HCT116 (cell line): ENCODE measurements at places on chromosomes 7 and 10. TPM values are rescaled to one million over a fixed set of nuclear protein-coding genes. Genes with fewer than 3 reads are reported as not detected.

- no peaks in the 10 kb centered on the region for H3K36me3 ChIP-seq
- no peaks in the 10 kb centered on the region for H3K27me3 ChIP-seq
- H3K27ac ChIP-seq = no peak overlapping the region
- peak; percentile 43 for DNase-seq
- H3K4me1 ChIP-seq = no peaks in the 10 kb centered on the region
Measured at GRCh38 chr7:34091321-34091917, 186.1 kb downstream of the BMPER start.

Gene PLEKHS1
- not detected for total RNA-seq

Gene RSU1
- total RNA-seq = 29.5 TPM

DNA sequence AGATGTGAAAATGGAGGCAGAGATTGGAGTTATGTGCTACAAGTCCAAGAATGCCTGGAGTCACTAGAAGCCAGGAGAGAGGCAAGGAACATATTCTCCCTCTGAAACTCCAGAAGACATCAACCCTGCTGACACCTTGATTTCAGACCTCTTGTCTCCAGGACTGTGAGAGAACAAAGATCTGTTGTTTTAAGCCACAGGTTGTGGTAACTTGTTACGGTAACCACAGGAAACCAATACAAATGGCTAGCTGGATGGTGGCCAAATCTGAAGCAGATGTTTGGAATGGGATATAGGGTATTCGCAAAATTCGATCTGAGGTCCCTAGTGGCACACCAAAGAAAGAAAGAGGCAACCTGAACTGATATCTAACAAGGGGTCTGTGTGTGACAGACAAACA is 129.0 kb downstream of the HERPUD2 start:
- no peak overlapping the region for H3K4me3 ChIP-seq
- no peaks in the 10 kb centered on the region for H3K36me3 ChIP-seq
- H3K27me3 ChIP-seq = no peaks in the 10 kb centered on the region
- no peak overlapping the region for H3K27ac ChIP-seq
- H3K4me1 ChIP-seq = no peaks in the 10 kb centered on the region

Gene POU6F2
- total RNA-seq = 0.27 TPM

Gene NCF1
- total RNA-seq = 0.27 TPM

DNA sequence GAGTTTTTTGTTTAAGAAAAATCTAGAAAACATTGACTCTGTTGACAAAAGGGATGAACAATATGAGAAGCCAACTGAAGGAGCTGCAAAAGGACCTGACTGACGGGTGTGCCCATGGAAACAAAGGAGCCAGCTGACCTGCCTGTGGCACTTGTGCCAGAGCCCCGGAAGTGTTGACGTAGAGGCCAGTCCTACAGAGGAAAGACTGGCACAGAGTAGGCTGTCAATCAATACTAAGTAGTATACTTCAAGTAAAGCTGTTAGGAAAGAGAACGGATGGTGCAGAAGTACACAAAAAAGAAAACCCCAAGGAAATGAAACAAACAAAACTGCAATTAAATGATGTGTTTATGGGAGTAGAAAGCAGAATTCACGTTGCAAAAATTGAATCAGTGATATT is 19.0 kb upstream of the ABI1 start:
- no peak overlapping the region for H3K27ac ChIP-seq
- no peak for DNase-seq
- H3K36me3 ChIP-seq = no peaks in the 10 kb centered on the region
- no peak overlapping the region for H3K4me3 ChIP-seq

GRCh38 chr7:15571301-15571878 is 9.6 kb upstream of the AGMO start:
- DNase-seq = no peak
- H3K36me3 ChIP-seq = no peaks in the 10 kb centered on the region
- no peaks in the 10 kb centered on the region for H3K4me1 ChIP-seq

Gene ELAPOR2
- total RNA-seq = 26.0 TPM

Gene CPA2
- total RNA-seq = 1.5 TPM

DNA sequence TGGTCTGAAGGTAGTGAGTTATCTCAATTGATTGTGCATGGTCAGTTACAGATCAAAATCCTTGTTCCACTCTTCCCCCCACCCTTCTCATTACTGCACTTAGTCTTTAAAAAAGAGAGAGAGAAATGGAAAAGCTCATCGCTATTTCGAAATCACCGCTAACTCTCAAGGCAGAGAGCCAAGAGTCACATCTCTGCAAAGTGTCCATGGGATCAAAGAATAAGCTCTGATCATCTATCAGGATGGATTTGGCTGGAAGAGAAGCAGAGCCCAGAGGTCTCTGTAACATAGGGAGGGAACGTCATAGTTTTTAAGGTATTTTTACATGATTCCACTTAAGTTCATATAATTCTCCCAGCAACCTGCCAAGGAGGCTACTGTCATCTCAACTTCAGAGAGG is 30.0 kb upstream of the MYH16 start:
- no peaks in the 10 kb centered on the region for H3K27me3 ChIP-seq
- H3K27ac ChIP-seq = no peak overlapping the region
- H3K4me1 ChIP-seq = peaks cover 3% of the 10 kb centered on the region; the same call in 1 of the 2 replicates
- H3K4me3 ChIP-seq = no peak overlapping the region
- DNase-seq = no peak

DNA sequence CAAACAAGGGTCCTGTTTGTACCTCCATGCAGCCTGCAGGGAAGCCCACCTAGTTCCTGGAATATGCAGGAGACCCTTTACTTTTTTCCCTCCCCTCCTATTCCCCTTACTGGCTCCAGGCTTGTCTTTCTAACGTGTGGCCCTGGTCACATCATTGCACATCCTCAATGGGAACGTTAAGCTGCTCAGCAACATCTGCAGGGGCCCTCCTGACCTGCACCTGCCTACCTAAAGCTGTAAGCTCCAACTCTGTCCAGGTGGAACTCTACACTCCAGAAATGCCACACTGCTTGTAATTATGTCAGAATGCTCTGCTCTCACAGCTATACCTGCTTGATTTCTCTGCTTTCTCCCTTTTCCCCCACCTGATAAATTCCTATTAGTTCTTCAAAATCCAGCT is 72.1 kb downstream of the ARMC3 start:
- no peak overlapping the region for H3K27ac ChIP-seq
- no peak overlapping the region for H3K4me3 ChIP-seq
- no peaks in the 10 kb centered on the region for H3K4me1 ChIP-seq
- no peaks in the 10 kb centered on the region for H3K27me3 ChIP-seq

GRCh38 chr10:119112056-119112455 is 8.1 kb downstream of the DENND10 start:
- no peak for DNase-seq
- no peak overlapping the region for H3K4me3 ChIP-seq
- no peaks in the 10 kb centered on the region for H3K27me3 ChIP-seq
- H3K4me1 ChIP-seq = no peaks in the 10 kb centered on the region
- H3K36me3 ChIP-seq = peaks cover 26% of the 10 kb centered on the region

DNA sequence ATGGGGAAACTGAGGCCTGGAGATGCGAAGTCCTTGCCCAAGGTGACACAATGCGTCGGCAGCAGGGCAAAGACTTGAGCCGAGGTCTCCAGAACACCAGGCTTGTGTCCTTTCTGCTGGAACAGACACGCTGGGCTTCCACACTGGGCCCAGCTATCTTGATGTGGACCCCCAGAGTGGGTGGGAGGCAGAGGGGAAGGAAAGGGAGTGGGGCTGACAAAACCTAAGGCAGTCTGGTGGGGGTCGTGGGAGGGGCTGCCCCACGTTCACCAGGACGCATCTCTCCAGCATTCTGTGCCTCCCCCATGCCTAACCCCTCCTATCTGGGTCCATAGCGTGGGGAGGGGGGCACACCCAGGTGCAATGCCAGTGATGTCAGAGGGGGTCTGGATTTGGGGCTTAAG is 38.1 kb downstream of the PPIF start:
- no peaks in the 10 kb centered on the region for H3K27me3 ChIP-seq
- H3K4me3 ChIP-seq = no peak overlapping the region
- no peaks in the 10 kb centered on the region for H3K36me3 ChIP-seq
- no peak for DNase-seq
- H3K27ac ChIP-seq = no peak overlapping the region

DNA sequence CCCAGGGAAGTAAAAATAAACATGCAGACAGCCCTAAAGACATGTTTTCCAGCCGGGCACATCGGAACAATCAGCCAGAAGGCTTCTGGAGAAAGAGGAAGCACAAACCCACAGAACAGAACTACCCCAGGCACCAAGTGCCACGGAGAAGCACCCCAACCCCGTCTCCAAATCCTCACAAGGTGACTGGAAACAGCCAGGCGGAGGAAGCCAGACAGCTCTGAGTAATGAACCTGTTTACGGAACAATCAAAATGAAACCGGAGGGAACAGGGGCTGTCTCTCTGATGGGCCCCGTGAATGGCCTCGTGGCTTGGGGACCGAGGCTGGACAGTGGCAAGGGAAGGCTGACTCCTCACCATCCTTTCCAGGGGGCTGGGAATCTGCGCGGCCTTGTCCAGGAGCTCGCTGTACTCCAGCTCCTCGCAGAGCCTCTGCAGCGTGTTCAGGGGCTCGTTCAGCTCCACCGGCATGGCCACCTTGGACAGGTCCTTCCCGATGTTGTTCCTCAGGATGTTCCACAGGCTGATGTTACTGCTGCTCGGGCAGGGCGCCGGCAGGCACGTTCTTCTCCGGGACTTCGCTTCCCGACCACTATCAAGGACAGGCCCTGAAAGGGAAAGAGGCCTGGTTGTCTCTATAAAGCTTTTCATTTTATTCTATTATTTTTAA is 77.0 kb upstream of the GSDME start:
- H3K36me3 ChIP-seq = peaks cover 17% of the 10 kb centered on the region
- no peak overlapping the region for H3K4me3 ChIP-seq
- no peak overlapping the region for H3K27ac ChIP-seq

Gene PRKAR2B
- total RNA-seq = 15.1 TPM

Gene OPALIN
- total RNA-seq = not detected

Gene TMEM273
- not detected for total RNA-seq

DNA sequence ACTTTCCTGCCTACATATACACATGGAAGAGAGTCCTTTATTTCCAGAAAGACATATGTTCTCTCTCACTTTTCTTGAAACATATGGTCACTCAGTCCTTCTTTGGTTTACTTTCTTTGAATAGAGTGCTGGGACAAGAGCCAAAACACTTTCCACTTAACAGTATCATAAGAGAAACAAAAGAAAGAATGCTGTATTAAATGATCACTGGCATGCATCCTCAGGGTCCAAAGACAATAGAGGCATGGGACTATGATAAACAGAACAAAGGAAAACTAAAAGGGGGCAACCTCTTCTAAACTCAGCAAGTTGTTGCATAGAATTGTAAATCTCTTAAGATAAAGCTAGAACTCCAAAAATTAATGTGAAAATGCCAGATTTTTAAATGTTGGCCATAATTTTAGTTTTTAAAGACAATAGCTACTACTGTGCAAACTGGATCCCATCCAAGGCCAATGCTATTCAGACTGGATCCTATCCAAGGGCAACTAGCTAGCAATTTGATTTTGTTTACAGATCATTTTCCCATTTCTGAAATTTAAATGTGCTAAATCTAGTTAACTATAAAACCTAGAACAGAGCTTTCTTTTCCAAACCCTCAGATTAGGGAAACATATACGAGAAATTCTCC is 687.5 kb downstream of the SORCS3 start:
- no peaks in the 10 kb centered on the region for H3K27me3 ChIP-seq
- H3K4me3 ChIP-seq = no peak overlapping the region
- no peaks in the 10 kb centered on the region for H3K4me1 ChIP-seq
- no peak for DNase-seq
- no peak overlapping the region for H3K27ac ChIP-seq

- no peaks in the 10 kb centered on the region for H3K27me3 ChIP-seq
- H3K27ac ChIP-seq = no peak overlapping the region
- H3K4me3 ChIP-seq = no peak overlapping the region
Measured at GRCh38 chr10:119755446-119755845, 29.6 kb downstream of the INPP5F start.

DNA sequence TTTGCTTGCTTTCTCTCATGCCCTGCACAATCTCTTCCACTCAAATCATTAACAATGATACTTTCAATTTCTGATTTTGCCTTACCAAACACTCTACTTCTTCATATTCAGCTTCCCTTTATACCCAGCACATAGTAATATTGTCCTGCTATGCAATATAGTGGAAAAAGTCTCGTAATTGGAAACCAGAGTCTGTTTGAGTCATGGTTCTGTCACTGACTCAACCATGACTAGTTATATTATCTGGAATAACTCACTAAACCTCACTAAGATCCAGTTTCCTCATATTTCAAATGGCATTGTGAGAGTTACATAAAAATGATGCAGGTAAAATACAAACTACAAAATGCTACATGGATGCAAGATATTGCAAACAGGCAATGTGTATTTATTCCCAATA is 98.5 kb upstream of the LRRTM3 start:
- H3K27me3 ChIP-seq = no peaks in the 10 kb centered on the region
- H3K4me1 ChIP-seq = no peaks in the 10 kb centered on the region
- H3K36me3 ChIP-seq = no peaks in the 10 kb centered on the region
- DNase-seq = peak; percentile 33
- H3K4me3 ChIP-seq = no peak overlapping the region
- H3K27ac ChIP-seq = no peak overlapping the region

Gene ZNF511
- 49.0 TPM for total RNA-seq

Gene SLC39A12
- not detected for total RNA-seq

GRCh38 chr10:118922226-118922625 is 107.3 kb upstream of the NANOS1 start:
- no peaks in the 10 kb centered on the region for H3K4me1 ChIP-seq
- H3K36me3 ChIP-seq = no peaks in the 10 kb centered on the region
- H3K4me3 ChIP-seq = no peak overlapping the region
- no peak for DNase-seq

- H3K4me3 ChIP-seq = no peak overlapping the region
- H3K36me3 ChIP-seq = no peaks in the 10 kb centered on the region
- H3K27ac ChIP-seq = peak overlapping the region; percentile 23; the same call in 1 of the 2 replicates
- no peaks in the 10 kb centered on the region for H3K27me3 ChIP-seq
- DNase-seq = no peak
Measured at GRCh38 chr7:13912715-13913278, 76.7 kb downstream of the ETV1 start.

DNA sequence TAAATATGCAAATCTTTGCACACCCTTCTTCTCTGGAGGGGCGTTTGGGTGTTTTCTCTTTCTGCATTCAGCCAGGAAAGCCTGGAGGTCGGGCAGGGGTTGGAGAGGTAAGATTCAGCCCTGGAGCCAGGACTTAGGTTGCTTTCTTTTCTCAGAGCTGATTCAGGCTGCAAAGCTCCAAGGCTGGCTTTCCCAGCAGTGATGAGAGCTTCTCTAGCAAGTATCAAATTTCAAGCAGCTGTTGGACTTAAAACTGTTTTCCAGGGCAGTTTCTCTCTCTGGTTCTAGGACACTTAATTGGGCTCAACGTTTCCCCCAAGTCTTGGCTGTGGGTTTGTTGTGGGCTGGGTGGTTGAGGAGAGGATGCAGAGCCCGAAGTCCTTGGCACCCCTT is 608 bp downstream of the AKR1B10 start:
- peaks cover 13% of the 10 kb centered on the region; the same call in 1 of the 2 replicates for H3K27me3 ChIP-seq
- H3K4me1 ChIP-seq = peaks cover 6% of the 10 kb centered on the region

Gene KIF11
- 33.8 TPM for total RNA-seq
